Amniotic epithelial cell (primary cell): ENCODE measurements at places on chromosomes 2 and 18.
A peak's percentile ranks its signal among the peaks of the same experiment; 100 is the strongest.

DNA sequence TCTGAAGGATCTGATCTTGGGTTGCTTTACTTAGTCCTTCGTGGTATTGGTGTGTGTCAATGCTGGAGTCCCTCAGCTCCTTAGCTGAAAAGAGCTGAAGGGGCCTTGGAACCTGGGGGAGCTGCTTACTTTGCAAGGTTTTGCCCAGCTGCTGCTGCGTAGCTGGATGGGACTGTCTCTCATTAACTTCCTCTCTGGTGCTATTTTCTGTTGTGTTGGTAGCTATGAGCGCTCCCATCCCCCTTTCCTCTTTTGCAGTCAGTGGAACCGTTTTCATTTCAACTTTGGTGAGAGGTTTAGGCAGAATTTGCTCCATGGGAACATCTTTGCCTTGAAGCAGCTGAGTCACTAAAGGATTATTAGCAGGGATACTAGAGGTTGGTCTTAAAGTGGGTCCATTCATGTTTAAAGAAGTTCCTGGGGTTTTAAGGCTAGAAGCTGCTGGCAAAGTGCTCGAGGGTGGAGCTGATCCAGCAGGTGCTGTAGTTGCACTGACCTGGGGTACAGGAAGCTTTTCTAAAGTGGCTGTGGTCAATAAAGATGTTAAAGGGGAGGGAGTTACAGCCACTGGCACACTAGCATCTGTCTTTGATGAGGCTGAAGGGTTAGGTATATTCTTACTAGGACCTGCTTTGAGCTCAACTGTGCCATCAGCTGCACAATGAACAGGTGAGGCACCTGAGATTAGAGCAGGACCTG lies 69.9 kb upstream of the DTNB start:
- DNase-seq: no peak

DNA sequence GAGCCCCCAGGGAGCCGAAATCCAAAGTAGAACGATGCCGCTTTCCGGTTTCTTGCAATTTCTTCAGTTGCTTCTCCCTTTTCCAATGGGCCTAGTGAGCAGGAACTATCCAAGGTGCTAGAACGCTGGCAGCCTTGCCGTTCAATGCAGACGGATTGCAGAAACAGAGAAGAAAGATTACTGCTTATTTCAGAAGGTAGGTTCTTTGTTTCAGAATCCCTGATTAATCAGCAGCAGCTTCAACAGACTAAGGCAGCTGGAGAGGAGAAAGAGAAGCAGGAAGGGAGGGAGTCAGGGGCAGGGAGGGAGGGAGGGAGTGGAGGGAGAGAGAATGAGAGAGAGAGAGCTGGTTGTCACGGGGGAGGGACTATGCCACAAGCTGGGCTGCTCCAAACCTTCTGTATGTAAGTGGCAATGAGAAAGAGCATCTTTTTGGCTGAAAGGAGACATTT lies 576 bp downstream of the NYAP2 start:
- peak; percentile 65 for DNase-seq

DNA sequence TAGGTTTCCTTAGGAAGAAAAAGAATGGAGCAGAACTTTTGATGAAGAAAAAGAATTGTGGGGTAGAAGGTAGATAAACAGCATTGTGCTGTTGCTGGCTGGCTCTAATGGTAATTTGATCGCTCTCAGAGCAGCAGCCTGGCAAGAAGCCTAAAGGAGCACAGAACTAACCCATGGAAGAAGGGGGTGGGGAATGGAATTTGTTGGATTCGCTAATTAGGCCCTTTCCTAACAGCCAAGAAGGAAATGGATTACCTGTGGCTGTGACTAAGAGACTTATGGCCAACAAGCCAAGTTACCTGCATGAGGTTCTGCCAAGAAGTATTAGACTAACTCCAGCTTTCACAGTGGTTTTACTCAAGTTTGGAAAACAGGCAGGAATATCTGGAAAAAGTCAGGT lies 210.6 kb downstream of the IKZF2 start:
- DNase-seq: peak; percentile 23

GRCh38 chr2:221350616-221351015 lies 221.5 kb downstream of the EPHA4 start:
- DNase-seq: peak; percentile 10

DNA sequence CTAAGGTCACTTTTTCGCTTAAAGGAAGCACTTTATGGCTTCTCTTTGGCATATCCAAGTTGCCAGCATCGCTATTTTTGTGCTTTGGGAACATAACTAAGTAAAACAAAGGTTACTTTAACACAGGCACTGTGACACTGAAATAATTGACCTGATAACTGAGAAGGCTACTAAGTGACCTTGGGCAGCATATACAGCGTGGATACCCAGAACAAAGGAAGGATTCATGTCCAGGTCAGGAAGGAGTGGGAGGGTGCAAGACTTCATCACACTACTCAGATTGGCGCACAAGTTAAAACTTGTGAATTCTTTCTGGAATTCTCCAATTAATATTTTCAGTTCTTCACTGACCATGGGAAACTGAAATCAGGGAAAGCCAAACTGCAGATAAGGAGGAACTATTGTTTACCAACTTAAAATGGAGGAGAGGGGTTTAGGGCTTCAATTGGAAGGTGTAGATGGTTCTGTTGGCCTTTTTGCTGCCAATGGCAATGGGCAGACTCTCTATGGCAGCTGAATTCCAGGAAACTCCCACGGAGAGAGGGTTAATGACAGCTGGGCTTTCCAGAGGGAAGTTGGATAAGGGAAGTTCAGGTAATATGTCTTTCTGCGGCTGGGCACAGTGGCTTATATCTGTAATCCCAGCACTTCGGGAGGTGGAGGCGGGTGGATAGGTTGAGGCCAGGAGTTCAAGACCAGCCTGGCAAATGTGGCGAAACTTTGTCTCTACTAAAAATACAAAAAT lies 45.3 kb downstream of the COMMD1 start:
- DNase-seq: no peak

GRCh38 chr2:241842620-241843211 lies 16.0 kb downstream of the PDCD1 start:
- no peak for DNase-seq

DNA sequence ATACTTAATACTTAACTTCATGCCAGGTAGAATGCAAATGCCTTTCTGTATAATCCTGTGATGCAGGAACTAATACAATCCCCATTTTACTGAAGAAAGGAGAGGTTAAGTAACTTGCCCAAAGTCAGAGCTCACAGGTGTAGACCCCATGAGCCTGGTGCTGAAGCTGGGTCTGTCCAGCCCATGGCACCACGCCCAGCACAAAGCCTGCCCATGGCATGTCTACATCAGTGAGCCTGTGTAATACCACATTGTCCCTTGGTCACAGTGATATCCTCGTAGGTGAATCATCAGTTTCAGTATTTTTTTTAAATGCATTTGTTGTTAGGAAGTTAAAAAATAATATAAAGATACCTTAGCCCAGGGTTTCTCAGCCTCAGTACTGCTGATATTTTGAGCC lies 69.9 kb upstream of the MCFD2 start:
- DNase-seq: no peak

DNA sequence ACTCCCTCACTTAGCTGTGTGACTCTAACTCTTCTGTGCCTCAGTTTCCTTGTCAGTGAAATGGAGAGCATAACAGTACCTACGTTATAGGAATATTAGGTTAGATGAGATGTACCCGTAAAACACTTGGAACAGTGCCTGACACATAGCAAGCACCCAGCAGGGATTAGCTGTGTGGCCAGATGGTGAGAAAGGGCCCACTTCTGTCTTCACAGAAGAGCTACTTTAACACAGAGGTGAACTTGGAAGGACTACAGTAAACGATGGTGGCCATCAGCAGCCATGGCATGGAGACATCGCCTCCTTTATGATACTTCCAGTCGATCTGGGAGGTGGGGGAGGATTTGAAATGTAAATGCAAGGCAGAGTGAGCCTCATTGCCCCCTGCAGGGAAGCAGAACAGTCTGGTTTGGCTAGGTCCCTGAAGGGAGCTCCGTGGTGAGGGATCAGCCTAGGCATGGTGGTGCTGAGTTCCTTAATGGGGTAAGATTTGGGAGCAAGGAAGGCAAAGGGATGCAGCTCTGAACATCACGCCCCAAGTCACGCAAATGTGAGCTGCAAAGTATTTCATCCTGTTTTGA lies 101.7 kb upstream of the ALPP start:
- no peak for DNase-seq

DNA sequence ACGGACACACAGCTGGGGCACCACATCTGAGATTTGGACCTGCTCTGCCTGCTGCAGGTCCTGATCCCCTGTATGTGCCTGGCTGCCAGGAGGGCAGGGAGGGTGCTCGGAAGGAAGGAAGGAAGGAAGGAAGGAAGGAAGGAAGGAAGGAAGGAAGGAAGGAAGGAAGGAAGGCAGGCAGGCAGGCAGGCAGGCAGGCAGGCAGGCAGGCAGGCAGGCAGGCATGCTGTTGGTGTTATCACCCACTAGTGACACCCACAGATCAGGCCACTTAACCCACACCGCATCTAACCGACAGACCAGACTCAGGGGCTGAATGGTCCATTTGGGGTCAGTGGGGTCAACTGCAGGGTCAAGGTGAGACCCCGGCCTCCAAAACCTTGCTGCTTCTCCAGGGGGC lies 5.8 kb downstream of the KLHL30 start:
- DNase-seq: no peak

DNA sequence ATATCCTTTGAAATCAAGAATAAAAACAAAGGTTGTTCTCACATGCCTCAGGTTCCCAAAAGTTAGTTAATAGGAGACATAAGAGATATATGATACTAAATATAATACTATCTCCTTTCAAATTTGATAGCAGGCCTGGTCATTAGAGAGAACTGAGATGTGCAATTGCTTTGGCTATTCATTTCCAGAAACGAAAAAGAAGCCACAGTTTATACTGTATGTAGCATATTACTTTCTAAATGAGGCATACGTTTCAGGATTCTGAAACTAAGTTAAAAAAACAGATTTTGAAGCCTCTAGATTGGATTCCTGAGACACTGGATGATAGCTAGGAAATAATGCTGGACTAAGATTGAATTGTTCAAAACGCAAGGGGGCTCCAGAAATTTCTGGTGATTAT lies 7.1 kb downstream of the PPP1R1C start:
- no peak for DNase-seq

DNA sequence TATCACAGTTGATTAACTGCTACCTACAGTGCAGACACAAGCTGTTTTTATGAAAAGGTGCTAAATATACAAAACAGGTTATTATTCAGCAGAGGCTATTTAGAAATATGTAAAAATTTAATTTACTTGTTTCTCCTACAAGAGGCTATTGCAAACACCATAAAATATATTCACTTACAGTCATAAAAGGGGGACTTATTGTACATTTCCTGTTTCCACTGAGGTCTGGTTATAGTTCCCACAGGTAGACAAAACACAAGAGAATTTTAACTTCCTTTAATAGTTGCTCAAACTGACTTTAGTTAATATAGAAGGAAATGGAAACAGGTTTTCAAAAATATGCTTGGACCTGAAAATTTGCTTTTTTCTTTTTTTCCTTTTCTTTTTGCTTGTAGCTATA lies 40.0 kb upstream of the FRZB start:
- no peak for DNase-seq

GRCh38 chr2:112831946-112832840 lies 4.4 kb downstream of the IL1B start:
- no peak for DNase-seq

GRCh38 chr18:59416818-59417217 lies 57.8 kb upstream of the LMAN1 start:
- peak; percentile 27 for DNase-seq

DNA sequence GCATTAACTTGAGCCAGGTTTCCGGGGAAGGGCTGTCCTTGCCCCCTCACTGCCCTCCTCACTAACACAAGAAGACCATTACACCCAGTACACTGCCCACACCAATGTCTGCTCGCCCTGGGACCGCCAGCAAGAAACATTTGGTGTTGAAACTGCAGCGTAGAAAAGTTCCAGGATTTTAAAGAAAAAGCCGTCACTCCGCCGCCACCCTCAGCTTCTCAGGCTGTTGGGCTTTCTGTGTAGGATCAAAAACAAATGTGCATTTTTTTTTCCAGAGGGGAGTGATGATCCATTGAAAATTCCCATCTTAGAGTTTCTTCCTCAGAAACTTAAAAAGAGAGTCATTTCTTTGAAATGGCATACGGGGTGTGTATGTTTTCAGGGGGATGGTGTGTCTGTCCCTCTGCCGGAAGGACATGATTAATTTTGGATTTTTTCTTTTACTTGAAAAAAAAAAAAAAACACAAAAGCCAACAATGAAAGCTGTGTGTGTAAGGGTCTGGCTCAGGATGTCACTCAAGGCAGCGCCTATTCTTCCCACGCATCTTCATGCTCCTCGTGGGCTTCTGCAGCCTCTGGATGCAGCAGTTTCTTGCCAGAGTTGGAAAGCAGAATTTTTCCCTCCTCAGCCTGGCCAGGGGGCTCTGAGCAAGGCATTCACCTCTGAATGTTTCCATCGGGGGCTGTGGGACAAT lies 184.9 kb downstream of the GLI2 start:
- DNase-seq: no peak

- no peak for DNase-seq
These were observed 35.5 kb upstream of the C1D start for GRCh38 chr2:68098291-68098797.

DNA sequence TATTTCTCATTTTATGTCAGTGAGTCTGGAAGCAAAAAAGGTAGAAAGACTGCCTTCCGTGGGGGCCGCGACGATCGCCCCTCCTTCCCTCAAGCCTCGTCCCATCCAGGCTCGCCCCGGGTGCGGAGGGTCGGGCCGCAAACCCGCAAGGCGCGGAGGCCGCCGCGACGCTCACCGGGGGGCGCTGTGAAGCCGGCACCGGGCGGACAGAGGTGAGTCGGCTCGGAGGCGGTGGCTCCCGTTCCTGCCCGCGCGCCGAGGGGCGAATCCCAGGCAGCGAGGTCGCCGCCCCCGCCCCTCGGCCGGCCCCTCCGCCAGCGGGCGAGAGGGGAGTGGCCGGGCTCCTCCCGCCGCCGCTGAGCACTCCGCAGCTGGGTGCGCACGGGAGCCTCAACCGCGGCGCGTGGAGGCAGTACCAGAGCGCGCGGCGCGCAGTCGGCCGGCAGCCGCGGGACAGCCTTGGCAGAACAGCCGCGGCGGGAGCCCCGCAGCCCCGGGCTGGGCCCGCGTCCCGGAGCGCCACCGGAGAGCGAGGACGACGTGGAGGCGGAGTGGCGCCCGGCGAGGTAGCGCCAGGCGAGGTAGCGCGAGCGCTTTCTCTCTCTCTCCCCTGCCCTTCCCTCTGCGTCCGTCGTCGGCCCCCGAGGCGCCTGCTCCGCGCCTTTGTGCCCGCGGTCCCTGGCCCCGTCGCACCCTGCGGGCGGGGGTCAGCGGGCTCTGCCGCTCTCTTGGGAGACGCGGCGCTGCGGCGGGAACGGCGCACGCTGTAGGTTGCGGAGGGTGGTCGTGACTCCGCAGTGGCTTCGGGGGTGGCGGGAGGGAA lies at the start of gene MYO1B:
MYO1B (plus strand) TSS at position 359 of the 823 bp plus-strand sequence. CDS start 31,492 bp downstream, outside the sequence.
- DNase-seq: peak; percentile 79

- DNase-seq: no peak
These were observed 148.7 kb downstream of the NDUFA10 start for GRCh38 chr2:239876271-239876947.

GRCh38 chr2:36858551-36859365 lies 107.6 kb downstream of the STRN start:
- DNase-seq: no peak

- DNase-seq: no peak
These were observed 1675.1 kb upstream of the NXPH2 start for GRCh38 chr2:140455315-140455714.
